Pancreas (tissue), 10 donors: ENCODE measurements at places on chromosomes 2 and 18.

DNA sequence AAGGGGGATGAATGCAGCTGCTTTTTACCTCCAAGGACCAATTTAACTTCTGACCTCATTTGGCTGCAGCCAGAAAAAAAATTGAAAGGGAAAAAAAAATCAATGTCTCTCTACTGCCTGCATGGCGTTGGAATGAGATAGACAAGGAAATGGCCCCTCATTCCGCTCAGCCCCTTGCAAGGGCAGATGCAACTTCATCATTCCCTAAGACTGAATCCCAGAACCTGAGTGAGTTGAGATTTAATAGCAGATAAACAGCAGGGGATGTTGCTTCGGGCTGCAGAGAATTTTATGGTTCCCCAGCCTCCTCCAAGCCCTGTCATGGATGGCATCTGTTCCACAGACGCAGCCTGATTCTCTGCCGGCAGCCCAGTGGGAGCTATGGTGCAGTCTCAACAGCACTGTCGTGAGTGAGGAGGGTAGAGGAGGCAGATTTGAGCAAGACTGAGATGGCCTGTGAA lies 49.0 kb downstream of the CAPN13 start:
- DNase-seq = no peak

- DNase-seq = no peak
These were observed 185.8 kb upstream of the PIK3C3 start for GRCh38 chr18:41769265-41769664.

GRCh38 chr2:24675338-24675737 lies 117.9 kb downstream of the PTRHD1 start:
- no peak for DNase-seq

DNA sequence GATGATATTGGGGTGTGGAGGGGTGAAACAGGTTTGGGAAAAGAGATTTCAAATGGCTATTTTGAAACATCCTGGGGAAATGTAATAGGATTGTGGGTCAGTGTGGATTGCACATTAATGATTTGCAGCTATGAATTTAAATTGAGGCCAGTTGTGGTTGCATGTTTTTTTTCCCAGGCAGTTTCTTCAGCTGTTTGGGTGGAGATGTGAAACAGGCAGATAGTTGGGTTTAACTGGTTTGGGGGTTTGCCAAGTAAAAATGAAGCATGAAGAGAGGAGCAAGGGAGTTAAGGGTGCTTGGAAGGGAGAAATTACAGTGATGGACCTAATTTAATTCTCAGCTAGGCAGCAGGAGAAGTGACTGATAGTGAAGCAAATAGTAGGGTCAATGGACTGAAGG lies 16.8 kb downstream of the GPD2 start:
- DNase-seq = no peak

DNA sequence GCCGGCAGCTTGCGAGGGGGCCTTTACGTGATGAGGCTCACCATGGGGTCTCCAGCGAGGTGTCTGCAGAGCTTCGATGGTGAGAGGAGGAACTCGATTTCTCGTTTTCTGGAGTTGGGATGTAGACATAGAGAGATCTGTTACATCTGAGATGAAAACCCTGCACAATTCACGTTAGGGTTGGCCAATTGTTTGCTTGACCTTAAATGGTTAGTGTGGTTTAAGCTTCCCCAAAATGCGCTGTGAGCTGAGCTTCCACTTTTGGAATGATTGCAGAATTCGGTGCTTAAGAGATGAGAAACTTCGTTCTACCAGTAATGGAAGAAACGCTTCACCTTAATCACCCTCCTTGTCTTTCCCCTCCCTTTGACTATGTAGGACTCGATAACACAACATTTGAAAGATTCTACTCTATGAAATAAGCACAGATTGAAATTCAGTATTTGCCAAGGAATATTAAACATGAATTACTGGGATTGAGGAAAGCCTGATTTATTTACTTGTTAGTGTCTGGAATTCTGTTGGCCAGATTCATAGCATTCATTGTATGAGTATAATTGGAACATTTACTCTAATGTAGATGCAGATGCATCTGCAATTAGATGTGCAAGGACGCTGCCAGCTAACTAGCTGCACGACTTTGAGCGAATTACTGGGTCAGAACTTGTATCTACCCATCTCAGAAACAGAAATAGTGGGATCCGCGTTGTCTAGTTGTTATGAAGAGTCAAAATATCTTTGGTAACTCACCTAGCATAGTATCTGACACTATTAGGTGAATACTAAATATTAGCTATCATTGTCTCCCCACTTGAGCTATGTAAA lies 1.6 kb upstream of the KLF7 start:
- DNase-seq = no peak

DNA sequence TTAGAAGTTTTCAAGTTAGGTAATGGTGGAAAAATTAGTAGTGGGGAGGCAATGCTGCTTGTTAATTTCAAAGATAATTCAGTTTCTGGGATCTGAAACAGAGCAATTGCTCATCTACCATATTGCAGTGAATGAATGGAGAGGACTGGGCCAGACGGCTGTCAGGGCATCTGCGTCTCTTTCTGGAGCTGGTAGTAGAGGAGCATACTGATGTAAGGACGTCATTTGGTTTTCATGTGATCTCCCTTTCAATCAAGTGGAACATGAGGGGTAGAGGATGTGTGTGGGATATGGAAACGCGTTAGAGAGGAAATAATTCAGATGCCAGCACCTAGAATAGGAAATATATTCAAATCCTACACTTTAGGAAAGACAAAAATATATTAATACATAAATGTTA lies 490.3 kb downstream of the ADCYAP1 start:
- no peak for DNase-seq

- no peak for DNase-seq
These were observed 145.2 kb upstream of the COPS8 start for GRCh38 chr2:236940497-236940896.

- no peak for DNase-seq
These were observed 194.8 kb upstream of the DOK6 start for GRCh38 chr18:69205925-69206324.

- no peak for DNase-seq
These were observed 256.7 kb upstream of the FN1 start for GRCh38 chr2:215692387-215693079.

DNA sequence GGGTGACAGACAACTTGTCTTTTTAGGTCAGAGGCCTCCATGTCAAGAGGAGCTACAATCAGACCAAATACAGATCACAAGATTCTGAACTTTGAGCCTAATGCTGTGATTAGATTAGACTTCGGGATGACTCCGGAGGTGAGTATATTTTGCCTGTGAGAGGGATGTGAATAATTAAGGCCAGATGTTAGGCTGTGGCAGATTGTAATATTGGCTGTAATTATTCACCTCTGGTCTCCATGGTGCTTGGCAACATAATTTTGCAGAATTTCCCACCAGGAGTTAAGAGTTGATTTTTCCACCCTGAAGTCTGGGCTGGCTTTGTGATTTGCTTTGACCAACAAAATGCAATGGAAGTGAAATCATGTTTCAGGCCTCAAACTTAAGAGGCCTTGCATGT lies 108.2 kb upstream of the CWC22 start:
- no peak for DNase-seq
